ENCODE measurements at places on chromosomes 5 and 9.

DNA sequence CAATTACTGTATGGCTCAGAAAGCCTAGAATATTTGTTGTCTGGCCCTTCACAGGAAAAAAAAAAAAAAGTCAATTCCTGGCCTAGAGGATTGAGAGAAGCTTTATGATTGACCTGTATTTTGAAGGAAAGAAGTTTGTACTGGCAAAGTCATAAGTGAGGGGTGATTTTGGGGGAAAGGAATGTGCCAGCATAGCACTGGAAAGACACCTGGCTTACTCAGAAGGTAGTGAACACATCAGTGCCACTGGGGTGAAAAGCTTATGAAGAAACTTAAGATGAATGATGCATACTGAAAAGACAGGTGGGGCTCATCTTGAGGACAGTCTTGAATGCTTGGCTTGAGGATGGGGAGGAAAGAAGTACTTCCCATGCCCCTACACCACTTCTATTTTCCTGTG is 127.9 kb upstream of the RASA1 start:
- no peak for DNase-seq

DNA sequence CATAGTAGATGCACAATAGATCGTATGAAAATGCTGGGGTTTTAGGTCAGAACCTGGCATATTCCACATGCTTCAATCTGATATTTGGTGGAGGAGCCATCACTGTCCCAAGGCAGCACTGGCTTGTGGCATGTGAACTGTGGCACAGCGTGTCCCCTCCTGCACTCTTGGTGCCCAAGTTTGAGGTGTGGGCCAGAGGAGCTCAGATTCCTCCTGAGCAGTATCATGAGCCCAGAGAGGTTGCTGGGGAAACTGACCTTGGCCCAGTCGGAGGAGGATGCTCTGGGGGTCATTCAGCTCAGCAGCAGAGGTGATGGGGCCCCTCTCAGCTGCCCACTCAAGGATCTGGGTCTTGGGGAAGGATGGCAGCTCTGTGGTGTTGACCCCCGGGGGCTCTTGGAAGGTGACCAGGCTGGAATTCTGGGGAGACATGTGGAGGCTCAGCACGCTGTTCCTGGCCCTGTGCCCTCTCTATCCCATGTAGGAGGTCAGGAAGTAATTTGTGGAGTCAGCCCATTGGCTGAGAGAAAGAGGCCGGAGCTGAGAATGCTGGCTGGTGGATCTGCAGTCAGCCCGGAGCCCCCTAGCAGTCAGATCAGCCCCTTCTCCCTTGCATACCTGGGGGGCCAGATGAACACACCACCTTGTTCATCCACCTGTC is 23.7 kb downstream of the FPGS start:
- DNase-seq: no peak

DNA sequence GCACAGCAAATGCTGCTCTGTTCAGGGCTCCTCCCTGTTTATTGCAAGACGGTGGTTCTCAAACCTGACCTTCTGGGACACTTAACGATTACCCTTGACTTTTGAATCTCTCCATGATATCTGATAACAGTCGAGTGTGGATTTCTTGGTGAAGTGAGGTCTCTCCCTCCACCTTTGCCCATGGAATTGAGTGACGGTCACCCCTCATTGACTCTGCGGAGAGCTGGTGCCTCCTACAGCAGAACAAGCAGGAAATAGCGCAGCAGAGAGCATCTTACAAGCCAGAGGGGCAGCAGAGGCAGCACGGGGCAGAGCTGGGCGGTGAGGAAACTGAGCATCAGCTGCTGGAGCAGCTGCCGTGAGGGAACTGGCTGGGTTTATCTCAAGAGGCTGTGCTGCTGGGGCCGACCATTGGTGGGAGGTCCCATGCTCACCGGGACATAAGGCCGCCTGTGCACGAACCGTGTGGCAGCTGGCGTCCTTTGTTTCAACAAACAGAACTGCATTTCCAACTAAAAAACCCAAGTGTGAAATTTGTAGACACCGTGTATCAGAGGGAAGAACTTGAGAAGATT is 189.8 kb downstream of the MTRR start:
- no peak for DNase-seq

DNA sequence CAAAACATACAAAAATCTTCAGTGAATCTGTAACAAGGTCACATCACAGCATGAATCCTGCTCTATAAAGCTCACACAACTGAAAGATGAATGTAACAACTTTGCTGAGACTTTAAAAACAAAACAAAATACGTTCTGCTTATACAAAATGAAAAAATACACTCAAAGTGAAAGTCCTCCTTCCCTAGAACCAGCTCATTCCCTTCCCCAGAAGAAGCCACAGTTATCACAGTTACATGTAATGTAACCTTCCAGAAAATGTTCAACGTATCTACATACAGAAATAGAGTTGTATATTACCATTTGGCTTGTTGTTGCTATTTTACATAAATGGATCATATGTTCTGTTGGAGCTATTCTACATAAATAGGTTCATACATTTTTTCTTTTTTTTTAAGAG is 2.6 kb downstream of the AUH start:
- no peak for DNase-seq

GRCh38 chr5:38115318-38115827 is 143.0 kb upstream of the EGFLAM start:
- DNase-seq: no peak

GRCh38 chr5:132456987-132457361 is 33.6 kb downstream of the IRF1 start:
- peak; percentile 24 for DNase-seq

GRCh38 chr5:73446631-73447529 is 1.7 kb downstream of the FOXD1 start:
- DNase-seq: no peak

- DNase-seq: no peak
Observed at GRCh38 chr5:108276187-108277050, 105.5 kb downstream of the FBXL17 start.

DNA sequence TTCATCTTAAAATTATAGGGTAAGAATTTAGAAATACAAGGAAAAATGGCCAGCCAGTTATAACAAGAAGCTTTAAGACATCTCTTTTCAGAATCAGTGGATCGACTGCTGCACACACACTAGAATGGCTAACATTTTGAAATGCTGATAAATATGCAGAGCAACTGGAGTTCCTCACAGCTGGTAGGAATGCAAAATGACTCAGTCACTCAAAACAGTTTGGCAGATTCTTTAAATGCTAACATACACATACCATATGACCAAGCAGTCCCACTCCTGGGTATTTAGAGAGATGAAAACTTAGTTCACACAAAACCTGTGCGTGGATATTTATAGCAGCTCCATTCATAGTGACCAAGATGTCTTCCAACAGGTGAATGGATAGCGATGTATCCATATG is 23.2 kb upstream of the PSAT1 start:
- DNase-seq: no peak

DNA sequence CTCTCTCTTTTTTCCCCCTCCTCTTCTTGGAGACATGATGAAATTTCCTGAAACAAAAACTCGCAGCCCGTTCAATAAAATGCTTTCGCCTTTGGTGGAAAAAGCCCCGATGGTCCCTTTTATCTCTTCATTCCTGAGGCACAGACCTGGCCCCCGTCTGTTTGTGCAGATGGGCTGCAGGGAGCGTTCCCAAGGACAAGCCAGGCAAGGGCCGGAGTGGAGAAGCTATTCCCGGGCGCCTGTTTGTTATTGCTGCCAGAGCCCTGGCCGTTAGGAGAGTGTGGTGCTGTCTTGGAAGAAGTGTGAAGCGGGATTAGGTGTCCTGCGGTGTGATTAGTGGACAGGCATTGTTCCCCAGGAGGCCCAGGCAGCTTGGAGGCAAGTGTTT is 71.9 kb downstream of the SMIM23 start:
- no peak for DNase-seq

GRCh38 chr9:83220730-83221129 is 157.8 kb upstream of the RASEF start:
- DNase-seq: no peak

DNA sequence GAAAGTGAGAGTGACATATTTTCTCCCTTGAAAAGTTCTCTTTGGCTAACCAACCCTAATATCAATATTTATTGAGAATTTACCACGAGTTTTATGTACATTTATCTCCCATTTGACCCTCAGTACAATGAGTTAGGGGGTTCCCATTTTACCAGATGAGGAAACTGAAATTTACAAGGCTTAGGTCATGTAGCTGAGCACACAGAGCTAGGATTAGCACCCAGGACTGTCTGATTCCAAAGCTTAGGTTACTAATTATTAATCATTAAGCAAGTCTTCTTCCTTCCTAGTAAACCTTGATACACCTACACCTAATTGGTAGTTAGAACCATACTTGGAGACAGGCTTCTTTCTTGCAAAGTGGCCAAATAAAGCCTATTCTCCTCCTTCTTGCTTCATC is 12.2 kb downstream of the SLC1A1 start:
- DNase-seq: no peak

Measured in transverse colon (tissue), 4 donors.